ENCODE measurements at places on chromosomes 3 and 15.

DNA sequence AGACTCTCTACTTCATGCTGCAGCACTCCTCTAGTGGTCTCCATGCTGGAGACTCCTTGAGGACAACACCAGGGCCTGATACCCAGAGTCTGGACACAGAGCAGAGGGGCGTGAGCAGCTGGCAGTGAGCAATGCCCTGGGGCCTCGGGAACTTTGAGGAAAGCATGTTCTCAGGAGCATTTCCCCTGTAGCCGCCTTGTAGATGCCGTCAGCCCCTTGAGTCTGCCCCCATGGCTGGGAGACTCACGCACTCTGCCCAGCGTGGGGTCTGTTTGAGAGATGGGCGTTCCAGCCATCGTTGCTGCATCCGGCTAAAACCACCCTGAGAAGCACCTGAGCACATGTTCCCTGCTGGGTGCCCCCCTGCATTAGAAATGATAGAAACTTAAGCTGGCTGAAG lies 56.8 kb downstream of the PLXNA1 start:
- no peak for DNase-seq

- DNase-seq: no peak
Measured at GRCh38 chr15:101526442-101526841, 36.9 kb upstream of the PCSK6 start.

DNA sequence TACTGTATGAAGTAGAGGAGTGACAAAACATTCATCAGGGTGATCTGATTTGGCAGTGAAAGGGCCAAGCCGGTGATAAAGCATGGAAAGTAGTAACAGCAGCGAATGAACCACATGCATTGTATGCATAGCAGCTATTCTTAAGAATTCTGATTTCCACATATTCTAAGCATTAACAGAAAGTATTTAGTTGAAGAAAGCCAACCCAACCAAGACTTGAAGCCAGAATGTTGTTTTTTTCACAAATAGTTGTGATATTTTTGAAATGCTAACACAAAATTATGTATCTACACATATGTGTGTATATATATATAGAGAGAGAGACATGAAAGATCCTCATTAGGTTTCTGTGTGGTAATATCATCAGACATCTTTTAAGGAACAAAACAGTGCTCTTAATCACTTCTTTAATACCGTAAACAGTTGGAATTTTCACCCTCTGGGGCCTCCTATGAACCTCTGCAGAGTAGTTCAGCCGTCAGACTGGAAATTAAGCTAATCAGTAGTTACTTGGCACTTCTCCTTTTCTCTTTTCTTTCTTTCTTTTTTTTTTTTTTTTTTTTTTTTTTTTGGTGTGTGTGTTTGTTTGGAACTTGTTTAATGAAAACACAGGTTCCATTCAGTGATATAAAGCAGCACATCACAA lies 139.6 kb downstream of the CMSS1 start:
- no peak for DNase-seq

DNA sequence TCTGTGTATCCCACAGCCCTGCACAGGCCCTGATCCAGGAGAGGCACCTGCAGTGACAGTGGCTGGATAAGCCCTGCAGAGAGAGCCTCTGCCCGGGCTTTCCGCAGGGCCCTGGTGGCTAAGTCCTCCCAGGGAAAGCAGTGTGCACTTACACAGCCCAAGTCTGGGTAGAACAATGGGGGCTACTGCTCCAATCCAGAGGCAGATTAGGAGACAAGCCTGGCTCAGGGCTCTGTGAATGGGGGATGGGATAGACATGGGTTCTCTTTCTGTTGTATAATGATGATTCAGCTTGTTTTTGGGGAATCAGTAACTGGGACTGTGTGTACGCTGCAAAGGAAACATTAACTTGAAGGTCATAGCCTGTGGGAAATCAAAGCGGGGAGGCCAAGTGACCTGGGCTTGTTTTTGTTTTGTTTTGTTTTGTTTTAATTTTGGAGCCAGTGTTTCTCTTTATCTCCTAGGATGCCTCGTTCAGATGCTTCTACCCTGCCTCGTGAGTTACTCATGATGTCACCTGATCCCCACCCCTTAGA lies 4.1 kb upstream of the ALDH1L1 start:
- no peak for DNase-seq

DNA sequence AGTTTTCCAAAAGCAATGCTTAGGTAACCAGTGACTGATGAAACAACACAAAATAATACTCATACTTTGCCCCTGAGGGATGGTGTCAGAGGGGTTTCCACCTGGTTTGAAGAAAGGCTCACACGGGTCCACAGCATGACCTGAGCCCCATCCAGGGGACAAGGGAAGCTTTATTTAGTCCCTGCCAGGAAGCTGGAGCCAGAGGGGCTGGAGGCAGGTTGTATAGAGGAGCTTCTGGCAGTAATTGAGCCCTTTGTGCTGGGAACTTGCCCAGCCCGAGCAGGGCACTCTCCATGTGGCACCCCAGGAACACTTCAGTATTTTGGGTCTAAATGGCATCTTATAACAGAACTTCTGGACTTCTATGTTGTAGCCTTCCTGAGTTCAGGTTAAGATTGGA lies 39.2 kb upstream of the EPHB1 start:
- no peak for DNase-seq

DNA sequence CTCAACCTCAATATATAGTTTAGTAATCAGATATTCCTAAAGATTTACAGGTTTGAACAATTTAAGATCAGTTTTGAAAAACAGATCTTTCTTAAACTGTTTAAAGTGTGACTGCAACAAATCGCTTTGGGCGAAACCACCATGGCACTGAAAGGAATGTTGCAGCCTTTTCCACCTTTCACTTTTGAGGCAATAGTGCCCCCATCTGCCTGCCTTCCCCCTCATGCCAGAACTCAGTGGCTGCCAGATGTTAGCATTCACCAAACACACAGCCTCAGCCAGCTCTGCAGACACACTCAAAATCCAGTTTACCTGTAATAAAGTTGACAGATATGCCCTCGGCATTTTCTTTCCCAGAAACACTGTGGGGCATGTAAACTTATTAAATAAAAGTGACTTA lies 3.3 kb downstream of the LYSMD4 start:
- DNase-seq: peak; percentile 45

DNA sequence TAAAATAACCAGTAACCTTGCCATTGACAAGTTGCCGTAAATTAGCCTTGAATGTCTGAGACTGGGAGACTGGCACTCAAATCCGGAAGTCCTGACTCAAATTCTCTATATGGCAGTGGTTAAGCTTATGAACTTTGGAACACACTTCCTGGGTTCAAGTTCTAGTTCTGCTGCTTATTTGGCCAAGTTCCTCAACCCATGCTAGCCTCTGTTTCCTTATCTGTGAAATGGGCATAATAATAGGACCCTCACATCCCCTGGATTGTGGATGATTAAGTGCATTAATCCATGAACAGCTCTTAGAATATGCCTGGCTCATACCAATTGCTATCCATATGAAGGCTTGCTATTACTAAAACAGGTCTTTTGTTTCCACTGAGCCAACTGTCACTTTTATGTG lies 311.5 kb downstream of the EDEM1 start:
- no peak for DNase-seq

GRCh38 chr3:38583688-38584087 lies 65.8 kb downstream of the SCN5A start:
- DNase-seq: no peak

GRCh38 chr15:47685141-47685870 lies 32.0 kb upstream of the SEMA6D start:
- no peak for DNase-seq

GRCh38 chr15:98738689-98739401 lies 90.5 kb downstream of the IGF1R start:
- no peak for DNase-seq

DNA sequence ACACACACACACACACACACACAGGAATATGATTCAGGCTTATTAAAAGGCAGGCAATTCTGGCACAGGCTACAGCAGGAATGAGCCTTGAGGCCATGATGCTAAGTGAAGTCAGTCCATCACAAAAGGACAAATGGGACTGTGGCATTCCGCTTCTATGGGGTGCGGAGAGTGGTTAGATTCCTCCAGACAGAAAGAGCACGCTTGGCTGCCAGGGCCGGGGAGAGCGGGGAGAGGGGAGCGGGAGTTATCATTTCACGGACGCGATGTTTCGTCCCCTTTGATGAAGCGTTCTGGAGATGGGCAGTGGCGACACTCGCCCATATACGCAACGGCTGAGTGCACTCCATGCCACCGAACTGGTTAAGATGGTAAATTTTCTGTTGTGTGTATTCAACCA lies 58.5 kb upstream of the FAM174B start:
- no peak for DNase-seq

DNA sequence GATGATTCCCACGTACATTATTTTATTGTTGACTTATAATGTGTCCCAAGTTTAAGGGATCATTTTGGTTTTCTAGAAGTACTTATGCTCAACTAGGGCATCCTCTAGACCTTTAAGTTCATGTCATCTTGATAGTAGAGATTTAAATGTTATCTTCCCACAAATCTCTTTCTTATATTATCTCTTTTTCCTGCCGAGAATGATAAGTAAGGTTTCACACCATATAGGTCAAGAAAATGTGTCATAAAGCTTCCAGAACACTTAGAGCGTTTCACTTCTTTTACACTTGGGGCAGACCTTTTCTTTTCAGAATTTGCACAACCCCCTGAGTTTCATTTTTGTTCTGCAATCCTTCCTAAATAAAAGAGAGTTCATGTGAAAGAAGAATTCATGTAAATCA lies 142.0 kb upstream of the CBLB start:
- DNase-seq: no peak

GRCh38 chr15:50249704-50250103 lies 15.8 kb downstream of the HDC start:
- DNase-seq: no peak

DNA sequence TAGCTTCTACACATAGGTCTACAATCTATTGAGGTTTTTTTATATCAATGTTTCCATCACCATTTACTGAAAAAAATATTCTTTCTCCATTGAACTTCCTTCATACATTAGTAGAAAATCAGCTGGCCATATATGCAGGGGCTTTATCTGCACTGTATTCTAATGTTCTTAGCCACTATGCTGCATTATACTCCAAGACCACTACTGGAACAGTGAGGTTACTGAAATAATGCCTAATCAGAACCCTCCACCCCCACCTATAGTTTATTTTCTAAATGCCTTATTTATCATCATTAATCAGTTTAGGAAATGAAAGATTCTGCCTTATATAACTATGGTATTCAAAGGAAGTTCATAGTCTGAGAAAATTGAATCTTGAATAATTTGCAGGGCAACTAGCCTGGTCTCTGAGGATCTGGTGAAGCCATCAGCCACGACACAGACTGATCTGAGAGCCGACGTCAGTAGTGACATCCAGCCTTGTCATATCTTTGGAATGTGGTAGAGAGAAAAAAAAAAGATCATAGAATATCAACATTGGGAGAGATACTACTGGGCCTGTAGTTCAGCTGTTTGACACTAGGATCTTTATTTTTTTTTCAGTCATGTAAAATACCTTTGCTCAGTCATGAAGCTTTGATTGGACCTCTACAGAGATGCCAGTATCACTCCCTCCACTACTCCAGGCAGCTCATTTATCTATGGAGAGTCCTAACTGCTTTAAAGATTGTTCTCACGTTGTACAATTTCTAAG lies 66.6 kb downstream of the P3H2 start:
- DNase-seq: no peak

Data from hippocampal formation (tissue), 2 donors.